ENCODE measurements at places on chromosomes 13 and 19. TPM values are rescaled to one million over a fixed set of nuclear protein-coding genes. Genes with fewer than 3 reads are reported as not detected.

- no peak for DNase-seq
Measured at GRCh38 chr19:3007975-3008374, 21.1 kb downstream of the TLE2 start.

GRCh38 chr13:51721496-51721895, 82.5 kb downstream of the DHRS12 start:
- no peak for DNase-seq

DNA sequence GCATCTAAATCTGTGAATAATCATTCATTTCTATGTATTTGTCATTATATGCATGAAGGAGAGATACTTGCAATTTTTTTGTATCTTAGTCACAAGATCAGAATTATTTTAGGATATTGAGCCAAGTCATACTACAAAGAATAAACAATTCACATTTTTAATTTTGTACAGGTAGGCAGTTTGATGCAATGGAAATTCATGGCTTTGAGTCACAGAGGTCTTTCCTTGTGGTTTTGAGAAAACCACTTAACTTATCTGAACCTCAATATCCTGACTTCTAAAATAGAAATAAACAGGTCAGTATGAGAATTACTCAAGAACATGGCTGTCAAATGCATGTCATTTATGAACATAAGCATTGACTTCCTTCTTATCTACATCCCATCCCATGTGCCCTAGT, 221.4 kb upstream of the SLC10A2 start:
- DNase-seq, result no peak

- DNase-seq, result peak; percentile 62
Measured at GRCh38 chr13:21625366-21625765, 21.4 kb upstream of the MICU2 start.

DNA sequence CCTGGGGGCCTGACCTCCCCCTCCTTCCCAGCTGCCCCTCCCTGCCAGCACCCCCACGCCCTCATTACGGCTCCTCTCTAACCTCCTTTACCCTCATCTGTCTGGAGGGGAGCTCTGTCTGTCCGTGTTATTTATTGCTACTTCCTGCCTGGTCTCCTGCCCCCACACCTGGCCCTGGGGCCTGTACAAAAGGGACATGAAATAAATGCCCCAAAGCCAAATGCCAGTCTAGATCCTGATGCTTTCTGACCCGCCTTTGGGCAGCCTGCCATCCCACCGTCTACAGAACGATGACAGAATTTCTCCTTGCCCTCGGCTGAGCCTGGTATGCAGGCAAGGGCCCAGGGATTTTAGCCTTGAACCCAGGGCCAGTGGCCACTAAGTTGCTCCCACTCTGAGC, 15.4 kb upstream of the CD22 start:
- no peak for DNase-seq

DNA sequence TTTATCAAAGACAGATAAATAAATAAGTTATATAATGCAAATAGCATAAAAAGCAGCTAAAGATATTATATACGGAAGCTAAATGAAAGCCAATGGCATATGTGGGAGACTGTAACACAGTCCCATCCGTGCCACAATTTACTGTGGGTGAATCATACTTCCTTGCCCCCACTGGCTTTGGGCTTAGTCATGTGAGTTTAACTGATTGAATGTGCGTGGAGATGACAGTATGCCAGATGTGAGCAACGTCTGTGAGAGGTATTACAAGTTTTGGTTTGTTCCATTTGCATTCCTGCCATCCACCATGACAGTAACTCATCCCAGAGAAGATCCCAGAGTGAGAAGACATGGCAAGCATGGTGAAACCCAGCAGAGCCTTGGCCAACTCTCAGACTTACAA, 340.0 kb downstream of the SUCLA2 start:
- no peak for DNase-seq

DNA sequence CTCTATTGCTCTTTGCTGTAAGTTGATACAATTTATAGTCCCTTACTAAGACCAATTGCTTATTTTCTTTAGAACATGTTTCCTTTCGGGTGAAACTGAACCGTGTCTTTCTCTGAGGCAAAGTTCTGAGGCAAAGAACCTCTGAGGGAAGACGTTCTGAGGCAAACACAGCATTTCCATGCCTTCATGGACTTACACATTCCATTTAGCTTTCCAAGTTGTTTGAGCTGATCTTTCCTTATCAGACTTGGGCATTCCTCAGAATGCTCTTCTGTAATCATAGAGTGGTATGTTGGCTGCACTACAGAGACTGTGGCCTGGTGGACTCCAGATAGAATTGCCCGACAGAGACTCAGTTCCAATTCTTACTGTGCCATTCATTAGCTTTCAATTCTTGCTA, 579.1 kb downstream of the KCTD12 start:
- no peak for DNase-seq

- DNase-seq, result no peak
Measured at GRCh38 chr13:98467263-98467985, 109.5 kb downstream of the STK24 start.

GRCh38 chr13:21232196-21232595, 55.7 kb downstream of the MRPL57 start:
- DNase-seq, result no peak

DNA sequence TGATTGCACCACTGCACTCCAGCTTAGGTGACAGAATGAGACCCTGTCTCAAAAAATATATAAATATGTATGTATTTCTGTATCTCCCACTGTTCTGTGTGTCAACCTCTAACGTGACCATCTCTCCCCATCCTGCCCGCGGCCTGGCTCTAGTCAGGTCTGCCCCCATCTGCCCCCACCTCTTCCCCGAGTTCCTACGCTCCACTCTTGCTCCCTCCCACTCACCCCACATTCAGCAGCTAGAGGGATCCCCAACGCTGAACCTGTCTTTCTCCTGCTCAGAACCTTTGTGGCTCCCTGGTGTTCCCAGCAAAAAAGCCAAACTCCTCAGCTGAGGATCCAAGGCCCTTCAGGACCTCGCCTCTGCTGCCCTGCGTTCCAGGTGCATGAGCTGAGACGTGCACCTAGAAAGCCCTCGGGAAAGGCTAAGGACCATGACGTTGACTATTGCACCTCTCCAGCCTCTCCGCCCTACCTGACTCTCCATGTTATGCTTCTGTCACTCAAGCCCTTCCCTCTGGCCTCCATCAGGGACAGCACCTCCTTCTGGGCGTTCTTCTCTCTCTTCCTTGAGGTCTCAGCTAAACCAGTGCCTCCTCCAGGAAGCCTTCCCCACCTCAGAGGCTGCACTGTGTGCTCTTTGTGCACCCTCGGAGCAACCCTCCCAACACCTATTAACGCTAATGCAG, 18.1 kb downstream of the AKT2 start:
- DNase-seq, result peak; percentile 61

DNA sequence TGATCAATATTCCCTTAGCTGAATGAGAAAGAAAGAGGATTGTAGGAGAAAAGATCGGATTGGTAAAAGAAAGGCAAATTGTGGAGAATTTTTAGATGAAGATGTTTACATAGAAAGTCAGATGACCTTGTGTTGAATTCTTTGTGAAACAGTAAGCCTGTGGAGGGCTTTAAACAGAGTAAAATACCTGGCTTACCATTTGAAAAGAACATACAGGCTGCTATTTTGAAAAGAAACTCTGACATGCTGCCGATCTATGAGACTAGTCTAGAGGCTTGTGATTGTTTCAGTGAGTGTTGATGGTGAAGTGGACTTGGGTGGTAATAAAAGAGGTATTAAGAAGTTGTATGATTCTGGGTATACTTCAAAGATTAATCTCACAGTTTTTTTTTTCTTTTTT, 938.9 kb upstream of the PRR20A start:
- no peak for DNase-seq

DNA sequence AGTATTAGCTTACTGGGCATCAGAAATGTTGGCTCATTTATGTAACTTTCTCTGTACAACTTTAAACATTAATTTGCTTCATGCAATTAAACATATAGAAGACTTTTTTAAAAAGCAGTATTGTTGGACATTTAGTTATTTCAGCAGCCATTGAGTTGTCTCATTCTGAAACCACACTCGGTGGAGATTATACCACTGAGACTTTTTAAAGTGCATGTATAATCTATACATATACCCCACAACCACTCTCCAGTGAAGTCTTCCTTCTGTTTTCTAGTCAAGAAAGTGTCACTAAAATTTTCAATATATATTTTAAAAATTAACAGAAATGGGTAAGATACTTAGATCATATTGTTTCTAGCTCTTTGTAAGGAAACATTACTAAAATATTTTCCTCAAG, 15.5 kb downstream of the SETDB2 start:
- no peak for DNase-seq

DNA sequence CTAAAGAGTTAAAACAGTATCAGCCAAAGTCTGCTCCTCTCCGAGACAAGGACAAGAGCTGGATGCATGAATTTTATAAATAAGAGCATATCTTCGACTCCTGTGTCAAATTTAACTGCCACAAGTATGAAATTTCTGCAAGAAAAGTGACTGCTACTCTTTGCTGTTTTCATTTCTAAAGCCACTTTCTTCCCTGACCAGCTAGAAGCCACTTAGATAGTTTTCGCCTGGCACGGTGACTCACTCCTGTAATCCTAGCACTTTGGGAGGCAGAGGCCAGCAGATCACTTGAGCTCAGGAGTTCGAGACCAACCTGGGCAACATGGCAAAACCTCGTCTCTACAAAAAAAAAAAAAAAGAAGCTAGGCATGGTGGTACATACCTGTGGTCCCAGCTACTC, 61.3 kb downstream of the ENOX1 start:
- DNase-seq, result no peak

GRCh38 chr19:33171222-33171795, 22.8 kb upstream of the LRP3 start:
- no peak for DNase-seq

DNA sequence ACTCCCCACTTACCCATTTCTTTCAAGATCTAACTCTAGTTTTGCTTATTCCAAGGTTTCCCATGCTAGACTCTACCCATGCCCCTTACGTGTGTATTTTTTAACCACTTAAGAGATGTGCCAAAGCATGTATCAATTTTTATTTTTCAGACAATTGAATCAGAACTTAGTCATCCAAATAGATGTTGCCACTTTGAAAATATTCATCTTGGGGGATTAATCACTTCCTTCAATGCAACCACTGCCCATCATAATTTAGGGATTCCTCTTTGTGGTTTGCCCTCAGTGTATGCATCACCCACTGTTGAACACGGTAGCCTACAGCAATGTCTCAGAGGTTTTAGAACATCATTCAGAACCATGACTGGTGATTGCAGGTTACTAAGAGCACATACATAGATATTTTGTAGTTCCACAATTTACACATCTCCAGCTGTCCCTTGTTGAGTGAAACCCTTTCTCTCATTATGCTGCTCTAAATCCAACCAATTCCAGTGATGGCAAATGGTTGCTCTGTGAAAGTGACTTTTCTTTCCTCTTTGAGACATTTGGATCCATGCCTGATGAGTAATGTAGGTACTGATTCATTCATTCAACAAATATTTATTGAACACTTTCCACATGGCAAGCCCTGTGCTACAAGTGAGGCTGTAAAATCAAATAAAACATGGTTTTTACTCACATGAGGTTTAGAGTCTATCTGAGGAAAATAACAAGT, 60.6 kb upstream of the SERP2 start:
- no peak for DNase-seq

DNA sequence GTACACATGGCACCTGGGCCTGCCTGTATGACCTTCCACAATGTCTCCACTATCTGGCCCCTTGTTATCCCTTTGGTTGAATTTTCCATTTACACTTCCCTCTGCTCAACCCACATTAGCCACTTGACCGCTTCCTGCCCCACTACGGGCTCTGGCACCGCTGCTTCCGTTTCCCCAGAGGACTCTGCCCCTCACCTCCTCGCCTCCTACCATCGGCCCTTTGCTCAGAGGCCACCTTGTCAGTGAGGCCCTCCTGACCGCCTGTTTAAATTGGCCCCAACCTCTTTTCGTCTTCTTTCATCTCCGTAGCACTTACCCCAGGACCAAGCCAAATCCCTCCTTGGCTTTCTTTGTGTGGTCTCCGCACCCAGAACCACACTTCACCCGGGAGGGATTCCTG, 47.4 kb downstream of the SOX1 start:
- no peak for DNase-seq

DNA sequence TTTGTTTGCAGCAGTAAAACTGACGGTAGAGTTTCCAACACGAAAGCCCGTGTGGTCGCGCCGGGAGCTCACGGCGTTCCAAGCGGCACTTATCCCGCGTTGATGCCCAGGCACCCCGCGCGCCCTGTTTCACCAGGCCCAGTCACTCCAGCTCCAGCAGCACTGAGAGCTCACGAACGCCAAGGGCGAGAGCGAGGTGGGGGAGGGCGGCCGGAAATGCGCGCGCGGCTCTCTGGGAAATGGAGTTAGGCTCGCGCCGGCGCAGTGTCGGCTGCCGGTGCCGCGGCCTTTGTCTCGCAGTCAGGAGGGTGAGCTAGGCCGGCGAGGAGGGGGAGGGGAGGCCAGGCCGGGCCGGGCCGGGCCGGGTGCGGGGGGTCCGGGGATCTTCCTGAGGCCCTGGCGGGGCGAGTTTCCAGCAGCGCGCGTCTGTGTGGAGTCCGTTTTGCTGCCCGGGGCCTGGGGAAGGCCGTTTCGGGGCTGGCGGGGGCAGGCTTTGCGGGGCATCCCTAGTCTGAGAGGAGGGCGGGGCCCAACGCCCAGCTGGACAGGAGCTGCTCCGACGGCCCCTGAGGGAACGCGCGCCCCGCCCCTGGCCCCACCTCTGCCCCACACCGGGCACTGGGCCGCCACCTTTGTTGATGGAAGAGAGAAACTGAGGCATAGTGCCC, at the start of gene ZNF135:
TSS of gene ZNF135 (plus strand) at position 280 of the 668 bp plus-strand sequence. CDS start 721 bp downstream, outside the sequence.
- DNase-seq, result peak; percentile 99

DNA sequence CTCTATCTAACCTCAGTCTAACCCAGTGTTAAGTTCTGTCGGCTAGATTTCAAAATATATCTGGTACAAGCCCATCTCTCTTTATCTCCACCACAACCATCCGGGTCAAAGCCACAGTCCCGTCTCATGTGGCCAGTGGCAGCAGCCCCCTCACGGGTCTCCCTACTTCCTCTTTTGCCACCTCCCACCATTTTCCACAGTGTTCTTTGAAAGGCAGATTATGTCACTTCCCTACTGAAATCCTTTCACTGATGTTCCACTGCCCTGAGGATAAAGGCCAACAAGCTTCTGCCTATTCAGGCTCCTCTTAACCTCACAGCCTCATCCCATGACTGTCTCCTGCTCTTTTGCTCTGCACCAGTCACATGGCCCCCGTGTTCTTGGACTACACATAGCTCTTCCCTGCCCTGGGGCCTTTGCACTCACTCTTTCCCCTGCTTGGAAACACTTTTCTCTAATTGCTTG, 117.2 kb downstream of the UBL3 start:
- DNase-seq, result no peak

The RDH8 gene
- not detected for total RNA-seq

The ZNF564 gene
- total RNA-seq, result 2.7 TPM

The PRKCG gene
- 1.7 TPM for total RNA-seq

The PRODH2 gene
- not detected for total RNA-seq

The ZNF491 gene
- not detected for total RNA-seq

The ZNF225 gene
- 2.4 TPM for total RNA-seq

The CGB3 gene
- not detected for total RNA-seq

The CD209 gene
- not detected for total RNA-seq

The OR7D2 gene
- total RNA-seq, result not detected

The GPR12 gene
- total RNA-seq, result not detected

The MRPL4 gene
- total RNA-seq, result 174 TPM

Data from H7 (cell line).